ENCODE measurements at places on chromosomes 2 and 18. TPM values are rescaled to one million over a fixed set of nuclear protein-coding genes. Genes with fewer than 3 reads are reported as not detected.

FSIP2 gene
- not detected for polyA plus RNA-seq

MAPK4 gene
- 1.3 TPM for polyA plus RNA-seq

- no peaks in the 10 kb centered on the region for H3K36me3 ChIP-seq
- H3K4me3 ChIP-seq = no peak overlapping the region
- no peak overlapping the region for H3K27ac ChIP-seq
Measured at GRCh38 chr2:46502291-46502885, 23.0 kb downstream of the TMEM247 start.

DNA sequence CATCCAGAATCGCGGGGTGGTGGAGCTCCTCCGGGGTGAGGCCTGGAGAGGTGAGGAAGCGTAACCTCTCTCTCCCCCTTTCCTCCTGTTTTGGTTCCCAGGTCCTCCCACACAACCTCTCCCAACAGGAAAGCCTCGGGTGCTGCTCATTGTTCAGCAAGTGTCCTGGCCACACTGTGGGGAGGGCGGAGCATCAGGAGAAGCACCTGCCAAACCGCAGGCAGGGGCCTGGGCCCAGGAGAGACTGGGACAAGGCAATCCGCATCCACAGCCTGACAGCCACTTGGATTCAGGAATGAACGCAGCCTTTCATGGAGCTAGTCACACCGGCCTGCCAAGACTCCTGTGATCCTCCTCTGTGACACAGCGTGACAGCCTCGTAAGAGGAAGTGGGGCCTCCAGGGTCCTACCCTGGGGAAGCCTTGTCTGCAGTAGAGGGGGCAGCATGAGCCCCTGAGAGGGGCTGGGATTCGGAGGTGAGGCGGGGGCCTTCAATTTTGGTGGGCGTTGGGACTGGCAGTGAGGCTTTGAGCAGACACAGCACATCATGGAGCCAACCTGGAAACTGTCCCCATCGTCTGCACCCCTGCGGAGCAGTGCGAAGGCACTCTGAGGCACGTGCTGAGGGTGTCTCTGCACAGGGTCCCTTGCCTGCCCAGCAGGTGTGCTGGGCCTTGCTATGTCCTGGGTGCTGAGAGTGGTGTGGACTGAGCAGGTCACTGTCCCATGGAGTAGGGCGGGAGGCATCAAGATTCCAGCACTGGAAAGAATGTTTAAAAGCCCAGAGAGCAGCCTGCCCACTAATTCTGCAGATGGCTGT lies 62.2 kb downstream of the EDAR start:
- no peak overlapping the region for H3K4me3 ChIP-seq
- no peaks in the 10 kb centered on the region for H3K27me3 ChIP-seq
- no peak overlapping the region for H3K27ac ChIP-seq

GRCh38 chr2:10879624-10880585 lies 31.8 kb upstream of the KCNF1 start:
- no peaks in the 10 kb centered on the region for H3K27me3 ChIP-seq
- DNase-seq = no peak
- H3K36me3 ChIP-seq = no peaks in the 10 kb centered on the region
- no peak overlapping the region for H3K4me3 ChIP-seq
- H3K27ac ChIP-seq = no peak overlapping the region
- no peaks in the 10 kb centered on the region for H3K4me1 ChIP-seq

DNA sequence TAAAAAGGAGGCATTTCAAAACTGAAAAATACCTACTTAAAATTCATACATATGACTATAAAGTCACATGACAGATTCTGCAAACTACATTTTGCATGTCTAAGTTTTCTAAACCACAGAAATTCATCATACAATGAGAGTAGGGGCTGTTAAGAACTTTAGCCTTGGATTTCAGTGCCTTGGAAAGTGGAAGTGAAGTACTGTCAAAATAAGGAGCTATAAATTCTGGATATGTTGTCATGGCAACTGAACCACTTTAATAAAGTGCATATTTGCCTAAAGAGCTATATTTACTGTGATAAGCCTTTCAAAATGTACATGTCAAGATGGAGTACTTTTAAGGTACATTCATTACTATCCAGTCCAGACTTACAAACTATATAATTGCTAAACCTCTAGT lies 227.1 kb downstream of the RAB3GAP1 start:
- no peaks in the 10 kb centered on the region for H3K4me1 ChIP-seq
- no peak overlapping the region for H3K4me3 ChIP-seq
- no peak for DNase-seq
- no peak overlapping the region for H3K27ac ChIP-seq
- no peaks in the 10 kb centered on the region for H3K27me3 ChIP-seq
- no peaks in the 10 kb centered on the region for H3K36me3 ChIP-seq

DNA sequence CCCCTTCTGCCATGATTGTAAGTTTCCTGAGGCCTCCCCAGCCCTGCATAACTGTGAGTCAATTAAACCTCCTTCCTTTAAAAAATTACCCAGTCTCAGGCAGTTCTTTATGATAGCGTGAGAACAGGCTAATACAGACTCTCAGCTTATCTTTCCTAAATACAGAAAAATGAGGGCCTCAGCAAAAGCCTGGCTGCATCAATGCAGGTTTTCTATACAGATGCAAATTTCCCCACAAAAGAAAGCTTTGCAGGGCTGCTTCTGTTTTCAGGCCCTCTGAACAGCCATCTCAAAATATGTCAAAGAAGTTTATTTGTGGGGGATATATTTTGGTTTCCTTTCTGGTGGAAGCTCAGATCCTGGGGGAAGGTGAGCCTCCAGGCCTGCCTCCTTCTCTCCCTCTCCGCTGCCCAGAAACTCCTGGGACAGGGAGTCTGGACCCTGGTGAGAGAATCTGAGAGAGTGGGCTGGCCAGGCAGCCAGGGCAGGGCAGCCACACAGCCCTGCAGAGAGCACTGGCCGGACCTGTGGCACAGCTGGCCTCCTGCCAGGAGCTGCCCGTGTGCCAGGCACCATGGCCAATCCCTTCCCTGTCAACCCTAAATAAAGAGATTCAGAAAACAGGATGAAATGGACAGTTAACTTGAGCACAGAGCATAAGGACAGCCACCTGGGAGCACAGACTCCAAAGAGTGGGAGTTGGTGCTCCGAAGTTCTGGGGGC lies 21.6 kb upstream of the AGXT start:
- H3K36me3 ChIP-seq = no peaks in the 10 kb centered on the region
- no peaks in the 10 kb centered on the region for H3K4me1 ChIP-seq
- no peak overlapping the region for H3K4me3 ChIP-seq
- no peak for DNase-seq
- no peak overlapping the region for H3K27ac ChIP-seq

DNA sequence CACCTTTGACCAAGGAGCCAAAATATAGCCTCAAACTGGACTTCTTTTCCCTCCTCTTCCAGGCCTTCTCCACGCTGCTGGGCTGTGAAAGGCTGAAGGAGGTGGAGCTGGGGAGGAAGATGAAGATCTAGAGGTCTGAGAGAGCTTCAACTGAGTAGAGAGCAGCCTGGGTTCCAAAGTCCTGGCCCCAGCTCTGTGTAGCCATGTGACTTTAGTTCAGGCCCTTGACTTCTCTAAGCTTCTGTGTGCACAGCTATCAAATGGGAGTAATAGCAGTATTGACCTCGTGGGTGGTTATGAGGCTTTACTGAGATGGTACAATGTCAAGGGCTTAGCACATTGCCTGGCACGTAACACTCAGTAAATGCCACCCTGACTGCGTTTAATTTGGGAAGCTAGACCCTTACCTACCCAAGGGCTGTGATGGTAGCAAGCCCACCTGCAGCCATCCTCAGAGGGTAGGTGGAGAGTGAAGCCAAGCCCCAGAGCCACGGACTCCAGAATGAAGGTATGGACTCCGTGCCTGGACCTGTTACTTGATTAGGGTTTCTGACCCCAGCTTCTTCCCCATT lies 38.4 kb downstream of the SERTAD2 start:
- no peaks in the 10 kb centered on the region for H3K36me3 ChIP-seq
- H3K27me3 ChIP-seq = no peaks in the 10 kb centered on the region
- no peak for DNase-seq
- H3K4me1 ChIP-seq = no peaks in the 10 kb centered on the region
- H3K4me3 ChIP-seq = no peak overlapping the region
- no peak overlapping the region for H3K27ac ChIP-seq

GRCh38 chr2:19313553-19313952 lies 44.9 kb downstream of the OSR1 start:
- H3K27me3 ChIP-seq = no peaks in the 10 kb centered on the region
- DNase-seq = no peak

ADAM17 gene
- 5.4 TPM for polyA plus RNA-seq

- DNase-seq = no peak
- H3K27ac ChIP-seq = no peak overlapping the region
- no peaks in the 10 kb centered on the region for H3K27me3 ChIP-seq
- H3K36me3 ChIP-seq = peaks cover 4% of the 10 kb centered on the region
- H3K4me1 ChIP-seq = no peaks in the 10 kb centered on the region
Measured at GRCh38 chr18:62976227-62976626, 260.9 kb downstream of the PHLPP1 start.

DNA sequence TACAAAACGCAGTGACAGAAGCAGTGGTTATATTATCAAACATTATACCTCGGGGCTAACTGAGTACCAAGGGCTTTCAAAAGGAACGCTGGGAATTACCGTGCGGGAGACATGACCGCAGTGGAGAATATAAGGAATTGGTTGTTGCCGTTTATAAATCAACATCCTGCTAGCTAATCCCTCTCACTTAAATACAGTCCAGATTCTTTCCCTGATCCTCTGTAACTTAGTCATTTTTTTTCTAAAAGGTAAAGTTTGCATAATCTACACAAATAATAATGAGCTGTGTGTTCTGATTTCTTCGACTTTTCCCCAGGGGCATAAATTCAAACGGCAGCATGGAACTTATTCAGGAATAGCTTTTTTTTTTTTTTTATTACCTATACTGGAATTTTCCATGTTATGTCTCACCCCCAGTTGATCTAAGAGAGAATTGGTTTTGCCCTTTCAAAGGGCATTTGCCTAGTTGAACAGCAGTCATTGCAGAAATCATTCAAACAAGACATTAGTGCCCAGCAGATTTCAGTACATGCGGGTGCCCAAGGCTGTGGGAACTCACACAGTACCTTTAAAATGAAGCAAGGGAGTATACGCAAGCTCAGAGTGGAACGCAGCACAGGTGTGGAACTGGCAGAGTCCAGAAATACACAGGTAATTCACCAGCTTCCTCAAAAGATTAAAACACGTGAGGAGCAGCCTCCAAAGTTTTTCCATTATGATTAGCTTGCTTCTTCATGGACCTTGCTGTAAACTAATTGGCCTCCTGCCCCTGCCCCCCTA lies 63.9 kb downstream of the SMIM21 start:
- no peaks in the 10 kb centered on the region for H3K4me1 ChIP-seq
- H3K27ac ChIP-seq = no peak overlapping the region
- H3K36me3 ChIP-seq = no peaks in the 10 kb centered on the region
- H3K27me3 ChIP-seq = no peaks in the 10 kb centered on the region

DNA sequence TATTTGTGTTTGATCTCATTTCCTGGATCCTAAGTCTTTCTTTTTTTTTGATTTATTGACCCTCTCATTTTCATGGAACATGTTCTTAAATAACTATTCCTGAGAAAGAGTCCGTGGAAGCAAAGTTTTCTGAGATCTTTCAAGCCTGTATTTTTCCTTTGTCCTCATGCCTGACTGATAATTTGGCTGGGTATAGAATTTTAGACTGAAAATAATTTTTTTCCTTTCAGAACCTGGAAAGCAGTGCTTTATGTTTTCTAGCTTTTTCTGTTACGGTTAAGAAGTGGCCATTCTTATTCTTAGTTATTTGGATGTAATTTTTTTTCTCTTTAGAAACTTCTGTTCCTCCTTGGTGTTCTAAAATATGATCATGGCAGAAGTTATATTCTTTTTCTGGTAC lies 82.5 kb downstream of the SEMA4F start:
- no peak for DNase-seq
- H3K27me3 ChIP-seq = no peaks in the 10 kb centered on the region
- no peak overlapping the region for H3K4me3 ChIP-seq
- H3K4me1 ChIP-seq = peaks cover 3% of the 10 kb centered on the region
- H3K27ac ChIP-seq = no peak overlapping the region
- no peaks in the 10 kb centered on the region for H3K36me3 ChIP-seq

DNER gene
- 2.5 TPM for polyA plus RNA-seq

DNA sequence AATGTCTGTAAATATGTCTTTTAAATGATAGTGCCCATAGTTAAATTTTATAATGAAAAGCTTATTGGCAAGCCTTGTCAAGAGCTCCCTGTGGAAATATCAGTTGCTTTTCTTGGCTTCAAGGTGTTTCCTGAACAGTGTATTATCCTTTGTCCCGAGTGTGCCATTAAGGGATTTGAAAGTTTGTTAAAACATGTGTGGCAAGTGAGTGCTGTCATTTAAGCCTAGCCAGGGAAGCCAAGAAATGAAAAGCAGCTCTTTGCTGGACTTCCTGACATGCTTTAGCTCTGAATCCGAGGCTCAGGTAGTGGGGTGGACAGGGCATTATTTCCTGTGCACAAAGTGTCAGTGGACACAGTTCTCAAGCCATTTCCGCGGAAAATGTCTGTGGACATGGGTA lies 111.5 kb downstream of the DIS3L2 start:
- H3K27ac ChIP-seq = no peak overlapping the region
- H3K4me1 ChIP-seq = no peaks in the 10 kb centered on the region
- no peaks in the 10 kb centered on the region for H3K27me3 ChIP-seq
- H3K36me3 ChIP-seq = no peaks in the 10 kb centered on the region
- no peak overlapping the region for H3K4me3 ChIP-seq

ADRA2B gene
- polyA plus RNA-seq = not detected

DNA sequence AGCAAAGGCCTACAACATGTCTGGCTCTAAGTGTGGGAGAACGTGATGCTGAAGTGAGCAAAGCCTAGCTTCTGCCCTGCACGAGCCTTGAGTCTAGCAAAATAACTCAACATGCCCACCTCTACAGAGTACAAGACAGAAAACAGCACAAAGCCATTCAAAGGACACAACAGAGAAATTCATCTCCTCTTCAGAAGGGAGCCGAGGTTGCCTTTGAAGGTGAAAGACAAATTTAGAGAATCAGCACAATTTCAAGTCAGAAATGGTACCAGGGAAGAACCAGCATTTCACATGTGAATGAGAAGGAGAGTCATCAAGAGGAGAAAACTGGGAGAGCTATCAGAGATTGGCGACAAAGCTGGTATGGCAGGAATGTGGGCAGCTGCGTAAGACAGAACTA lies 21.7 kb upstream of the CYTIP start:
- no peak for DNase-seq
- H3K27me3 ChIP-seq = no peaks in the 10 kb centered on the region
- no peak overlapping the region for H3K4me3 ChIP-seq
- no peaks in the 10 kb centered on the region for H3K36me3 ChIP-seq

DNA sequence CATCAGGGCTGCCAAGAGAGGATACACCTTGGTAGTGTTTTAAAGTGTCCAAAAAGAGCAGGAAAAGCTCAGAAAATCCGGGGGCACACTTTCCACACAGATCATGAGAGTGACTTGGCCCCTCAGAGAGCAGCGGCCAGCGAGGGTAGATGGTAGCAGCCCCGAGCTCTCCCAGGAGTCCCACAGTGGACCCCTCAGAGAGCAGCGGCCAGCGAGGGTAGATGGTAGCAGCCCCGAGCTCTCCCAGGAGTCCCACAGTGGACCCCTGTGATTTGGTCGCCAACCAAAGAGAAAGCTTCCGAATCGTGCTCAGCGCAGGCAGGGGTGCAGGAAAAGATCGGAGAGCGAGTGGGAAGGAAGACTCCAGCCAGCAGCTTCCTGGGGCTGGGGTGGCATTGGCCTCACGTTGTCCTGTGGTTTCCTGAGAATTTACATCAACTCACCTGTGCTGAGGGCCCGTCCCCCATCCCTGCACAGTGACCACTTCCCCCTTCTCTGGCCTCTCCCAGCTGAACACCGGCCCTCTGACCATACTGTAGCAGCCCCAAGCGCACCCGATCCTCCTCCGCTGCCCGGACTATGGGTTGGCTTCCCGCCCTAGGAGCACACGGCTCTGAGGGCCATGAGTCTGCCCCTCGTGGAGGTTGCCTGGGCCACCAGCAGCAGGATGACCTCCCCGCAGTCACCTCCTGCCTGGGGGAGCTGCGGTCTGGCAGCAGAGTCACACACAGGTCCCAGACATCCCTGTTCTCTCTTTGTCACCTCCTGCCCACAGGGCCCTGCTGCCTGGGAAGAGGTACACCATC lies 33.7 kb downstream of the MTERF4 start:
- no peaks in the 10 kb centered on the region for H3K27me3 ChIP-seq
- peaks cover 2% of the 10 kb centered on the region for H3K36me3 ChIP-seq
- no peak for DNase-seq
- H3K27ac ChIP-seq = no peak overlapping the region
- no peak overlapping the region for H3K4me3 ChIP-seq

Measured in aorta (tissue), 5 donors.